ENCODE measurements at places on chromosomes 1 and 21.

GRCh38 chr1:78210175-78210574 is 164.4 kb downstream of the GIPC2 start:
- no peak for DNase-seq

GRCh38 chr1:12464045-12464461 is 154.0 kb downstream of the DHRS3 start:
- peak; percentile 81 for DNase-seq

- DNase-seq: no peak
Observed at GRCh38 chr1:174152427-174152826, 6.9 kb upstream of the RABGAP1L start.

GRCh38 chr1:3789421-3790300 is 6.6 kb downstream of the LRRC47 start:
- DNase-seq: no peak
